ENCODE measurements at places on chromosomes 1 and 21.

DNA sequence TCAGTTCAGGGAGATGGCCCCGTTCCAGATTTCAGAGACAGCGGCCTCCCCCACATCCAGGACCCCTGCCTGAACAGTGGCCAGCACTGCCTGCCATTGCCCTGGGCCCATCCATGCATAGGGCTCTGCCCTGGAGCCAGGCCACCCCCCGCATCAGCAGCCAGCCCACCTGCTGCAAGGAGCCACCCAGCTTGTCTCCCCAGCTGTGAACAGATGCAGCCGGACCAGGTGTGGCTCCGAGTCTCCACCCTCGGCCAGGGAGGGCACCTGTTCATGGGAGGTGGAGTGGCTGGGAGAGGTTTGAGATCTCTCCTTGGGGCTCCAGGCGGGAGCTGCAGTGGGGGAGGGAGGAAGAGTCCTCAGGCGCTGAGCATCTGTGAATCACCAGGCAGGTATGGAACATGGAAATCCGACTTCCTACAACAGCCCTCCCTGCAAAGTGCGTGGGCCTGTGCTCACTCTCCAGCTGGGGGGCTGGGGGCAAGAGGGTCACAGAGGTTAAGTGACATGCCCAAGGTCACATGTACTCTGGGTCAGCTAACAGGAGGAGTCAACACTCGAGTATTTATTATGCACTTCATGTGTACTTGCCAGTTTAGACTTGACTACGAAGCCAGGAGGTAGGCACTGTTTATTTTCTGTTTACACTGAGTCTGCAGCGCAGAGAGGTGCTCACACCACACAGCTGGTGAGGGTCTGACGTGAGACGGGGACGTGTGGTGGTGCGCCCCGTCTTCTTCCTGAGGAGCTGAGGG is 4.8 kb upstream of the HES5 start:
- DNase-seq: no peak

- no peak for DNase-seq
Measured at GRCh38 chr1:39590546-39590945, 14.0 kb upstream of the PABPC4 start.

DNA sequence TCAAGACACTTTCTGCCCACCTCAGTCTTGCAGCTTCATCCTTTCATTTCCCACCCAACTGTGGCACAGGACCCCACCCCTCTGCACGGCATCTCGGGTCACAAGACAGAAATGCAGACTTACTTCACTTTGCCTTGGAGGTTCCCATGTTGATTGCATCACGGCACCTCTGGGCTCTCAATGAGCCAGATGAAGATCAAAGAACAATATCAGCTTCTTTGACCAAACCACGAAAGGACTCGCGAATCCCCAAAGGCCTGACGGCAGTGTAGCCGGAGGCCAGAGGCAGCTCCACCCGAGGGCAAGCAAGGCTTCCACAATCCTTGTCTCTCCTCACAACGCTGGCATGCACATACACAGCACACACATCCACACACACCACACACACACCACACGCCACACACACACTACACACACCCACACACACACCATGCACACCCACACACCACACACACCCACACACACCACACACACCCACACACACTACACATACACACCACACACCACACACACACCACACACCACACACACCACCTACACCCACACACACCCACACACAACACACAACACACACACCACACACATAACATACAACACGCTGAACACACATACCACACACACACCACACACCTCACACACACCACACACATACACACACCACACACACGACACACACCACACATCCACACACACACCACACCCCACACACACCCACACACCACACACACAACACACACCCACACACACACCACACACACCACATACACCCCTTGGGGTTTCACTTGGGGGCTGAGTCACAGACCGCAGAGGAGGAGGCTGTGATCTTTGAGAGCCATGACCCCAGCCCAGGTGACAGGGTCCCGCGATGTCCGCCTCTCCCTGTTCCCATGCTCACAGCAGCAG is 35.8 kb downstream of the UBASH3A start:
- DNase-seq: no peak

- DNase-seq: no peak
Measured at GRCh38 chr1:245580651-245581050, 425.9 kb downstream of the KIF26B start.

GRCh38 chr21:33802481-33802880 is 113.1 kb downstream of the ATP5PO start:
- no peak for DNase-seq

DNA sequence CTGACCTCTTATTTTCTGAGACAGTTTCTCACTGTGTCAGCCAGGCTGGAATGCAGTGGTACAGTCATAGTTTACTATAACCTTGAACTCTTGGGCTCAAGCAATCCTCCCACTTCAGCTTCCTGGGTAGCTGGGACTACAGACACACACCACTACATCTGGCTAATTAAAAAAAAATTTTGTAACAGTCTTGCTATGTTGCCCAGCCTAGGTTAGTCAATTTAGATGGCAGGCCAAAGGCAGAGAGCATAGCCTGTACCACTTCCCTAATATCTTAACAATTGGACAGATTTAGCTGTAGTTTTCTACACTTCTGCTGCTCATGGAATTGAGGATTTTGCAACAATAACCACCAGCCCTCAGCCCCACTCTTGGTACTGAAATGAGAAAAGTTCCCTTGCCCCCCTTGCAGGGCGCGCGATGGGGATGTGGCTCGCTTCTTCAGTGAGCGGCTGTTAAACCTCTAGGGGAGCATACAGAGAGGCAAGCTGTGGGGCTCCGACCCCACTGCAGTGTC is 34.9 kb upstream of the PTGFRN start:
- no peak for DNase-seq

DNA sequence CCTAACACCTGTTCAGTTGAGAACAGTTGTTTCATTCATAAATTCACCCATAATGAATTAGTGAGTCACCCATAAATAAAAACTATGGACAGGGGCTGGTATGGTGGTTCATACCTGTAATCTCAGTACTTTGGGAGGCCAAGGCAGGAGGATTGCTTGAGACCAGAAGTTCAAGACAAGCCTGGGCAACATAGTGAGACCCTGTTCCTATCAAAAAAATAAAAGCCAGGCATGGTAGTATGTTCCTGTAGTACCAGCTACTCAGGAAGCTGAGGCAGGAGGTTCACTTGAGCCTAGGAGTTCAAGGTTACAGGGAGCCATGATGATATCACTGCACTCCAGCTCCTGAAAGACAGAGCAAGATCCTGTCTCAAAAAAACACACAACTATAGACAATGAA is 79.0 kb downstream of the GTF2B start:
- no peak for DNase-seq

GRCh38 chr21:34606621-34607020 is 8.3 kb downstream of the RCAN1 start:
- DNase-seq: no peak

DNA sequence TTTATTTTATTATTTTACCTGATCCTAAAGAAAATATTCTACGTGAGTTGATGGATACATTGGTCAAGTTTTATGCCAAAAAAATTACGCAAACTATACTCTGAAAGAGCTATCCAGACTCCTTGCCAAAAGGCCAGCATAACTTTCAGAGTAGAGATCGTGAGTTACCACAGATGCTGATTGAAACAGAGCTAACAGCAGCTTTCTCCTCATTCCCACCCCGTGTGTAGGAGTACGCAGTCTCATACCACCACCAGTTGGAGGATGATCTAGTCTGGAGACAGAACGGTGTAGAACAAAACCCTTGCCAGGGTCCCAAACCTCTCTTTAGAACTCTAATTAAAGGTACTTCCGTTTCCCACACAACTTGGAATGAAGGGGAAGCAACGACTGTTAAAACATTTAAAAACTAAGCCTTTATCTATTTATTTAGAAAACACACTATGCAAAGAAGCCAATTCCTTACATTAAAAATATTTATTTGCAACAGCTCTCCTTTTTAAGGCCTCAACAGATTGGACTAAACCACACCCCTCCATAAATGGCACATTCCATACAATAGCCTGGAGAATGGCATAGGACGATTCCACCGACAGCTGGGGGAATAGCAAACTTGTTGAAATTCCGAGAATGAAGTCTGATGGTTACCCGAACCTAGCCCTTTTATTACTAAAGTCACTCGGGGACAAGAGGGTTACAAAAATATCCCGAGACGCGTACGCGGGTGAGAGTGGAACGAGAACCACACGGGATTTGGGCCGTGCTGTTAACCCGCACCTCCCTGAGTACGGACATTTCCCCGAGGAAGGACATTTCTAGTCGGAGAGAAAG is 1.4 kb downstream of the NUCKS1 start:
- no peak for DNase-seq

DNA sequence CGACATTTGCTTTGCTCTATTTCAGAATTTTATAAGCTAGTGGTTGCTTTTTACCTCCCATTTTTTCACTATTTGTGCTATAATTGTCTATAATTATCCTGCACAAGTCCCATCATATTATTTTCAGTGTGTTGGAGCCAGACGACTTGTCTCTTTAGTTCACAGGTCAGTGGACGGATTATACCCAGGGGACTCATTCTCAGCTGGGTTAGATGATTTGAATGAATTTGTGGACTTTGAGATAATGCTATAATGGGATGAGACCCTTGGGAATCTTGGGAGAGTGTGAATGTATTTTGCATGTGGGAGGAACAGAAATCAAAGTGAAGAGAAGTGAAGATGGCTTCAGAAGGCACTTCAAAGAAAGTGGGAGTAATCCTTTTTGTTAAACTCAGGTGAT is 31.5 kb upstream of the KCNK1 start:
- no peak for DNase-seq

DNA sequence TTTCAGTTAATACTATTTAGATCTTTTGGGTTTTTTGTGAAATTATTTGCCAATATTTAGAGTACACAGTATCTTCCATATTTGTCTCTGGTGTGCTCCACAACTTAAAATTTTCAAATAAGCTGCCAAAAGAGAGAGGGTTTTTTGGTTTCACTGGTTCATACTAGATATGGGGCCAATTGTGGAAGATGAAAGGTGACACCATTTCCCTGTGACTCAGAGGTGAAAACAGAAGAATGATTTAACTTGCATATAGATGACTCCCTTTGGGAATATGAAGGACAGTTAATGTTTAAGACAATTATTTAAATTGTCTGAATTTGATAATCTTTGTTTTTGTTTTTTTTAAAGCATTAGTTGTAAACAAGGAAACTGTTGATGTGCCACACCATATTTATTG is 37.5 kb downstream of the IVNS1ABP start:
- DNase-seq: no peak

GRCh38 chr1:26190373-26190987 is at the start of gene CATSPER4:
TSS of gene CATSPER4 (plus strand) at chr1:26190602. CDS start at chr1:26190628, 26 bp downstream.
- peak; percentile 18 for DNase-seq

All from hematopoietic multipotent progenitor cell (in vitro differentiated cells).